ENCODE measurements at places on chromosomes 11 and 22.

- DNase-seq: no peak
Measured at GRCh38 chr11:86726118-86726753, 53.8 kb upstream of the ME3 start.

GRCh38 chr11:32030875-32031503 is 59.9 kb upstream of the RCN1 start:
- DNase-seq: no peak

DNA sequence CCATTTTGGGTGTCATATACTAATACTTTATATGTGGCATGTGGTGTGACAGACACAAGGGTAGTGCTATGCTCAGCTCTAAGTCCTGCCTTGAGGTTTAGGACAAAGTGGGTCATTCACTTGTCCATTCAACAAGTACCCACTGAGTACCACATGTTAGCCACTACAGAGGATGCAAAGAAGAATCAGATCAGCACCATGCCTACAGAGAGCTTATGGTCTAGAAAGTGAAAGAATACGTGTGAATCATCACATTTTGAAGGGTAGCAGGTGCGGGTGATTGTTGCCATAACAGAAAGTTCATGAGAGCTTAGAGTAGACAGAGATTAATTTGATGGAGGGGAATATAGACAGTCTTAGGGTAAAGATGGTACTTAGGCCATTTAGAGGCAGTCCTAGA is 18.3 kb downstream of the CLMP start:
- DNase-seq: no peak

DNA sequence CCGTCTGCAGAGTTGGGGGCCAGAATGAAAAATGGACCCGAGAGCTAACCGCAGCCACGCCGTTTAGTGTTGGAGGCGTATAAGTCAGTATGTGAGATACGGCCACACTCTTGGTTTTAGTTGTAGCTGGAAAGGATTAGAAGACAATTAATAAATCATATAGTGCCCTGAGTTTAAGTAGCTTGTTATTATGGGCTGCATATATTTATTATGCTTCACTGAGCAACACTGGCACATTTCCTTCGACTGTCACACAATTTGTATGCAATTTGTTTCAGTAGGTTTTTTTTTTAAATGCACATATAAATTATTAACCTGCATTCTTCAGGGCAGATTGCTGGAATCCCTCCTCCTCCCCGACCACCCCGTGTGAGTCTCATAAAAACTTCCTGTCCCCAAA is 56.9 kb downstream of the PKNOX2 start:
- no peak for DNase-seq

DNA sequence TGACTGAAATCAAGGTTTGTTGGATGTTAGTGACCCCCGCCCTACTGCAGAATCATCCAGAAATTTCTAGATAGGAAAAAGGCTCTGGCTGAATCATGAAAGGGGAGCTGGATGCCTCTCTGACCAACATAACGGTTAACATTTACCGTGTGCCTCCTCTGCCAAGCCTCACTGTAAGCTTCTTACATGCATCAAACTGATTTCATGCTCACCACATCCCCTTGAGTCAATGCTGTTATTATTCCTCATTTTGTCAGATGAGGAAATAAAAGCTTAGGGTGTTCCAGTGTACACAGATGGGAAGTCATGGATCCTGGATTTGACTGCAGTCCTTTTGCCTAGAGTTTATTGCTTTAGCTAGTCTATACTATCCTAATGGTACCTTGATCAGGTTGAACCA is 5.9 kb upstream of the HMOX1 start:
- DNase-seq: peak; percentile 87

- peak; percentile 21 for DNase-seq
Measured at GRCh38 chr11:95066716-95067038, at the start of gene SRSF8. SRSF8 (plus strand) TSS chr11:95066919; CDS start chr11:95067227, 308 bp downstream.

- DNase-seq: no peak
Measured at GRCh38 chr22:17569971-17570511, 6.7 kb downstream of the SLC25A18 start.

DNA sequence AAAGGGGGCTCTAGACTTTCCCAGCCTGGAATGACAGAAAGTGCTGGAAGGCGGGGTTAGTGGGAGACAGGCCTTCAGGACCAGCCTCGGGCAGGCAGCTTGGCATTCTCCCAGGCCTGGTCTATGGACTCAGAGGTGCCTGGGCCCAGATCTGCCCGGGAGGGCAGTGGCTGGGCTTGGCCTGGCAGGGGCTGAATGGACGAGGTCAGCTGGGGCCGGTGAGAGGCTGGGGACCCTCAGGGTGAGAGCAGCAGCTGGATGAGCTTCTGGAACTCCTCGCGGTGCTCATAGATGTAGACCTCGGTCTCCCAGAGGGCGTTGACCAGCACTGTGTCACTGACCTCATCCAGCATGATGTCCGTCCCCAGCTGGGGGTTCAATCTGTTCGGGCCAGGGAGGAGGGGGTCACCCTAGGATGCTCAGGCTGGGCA is 1.5 kb upstream of the BAIAP2L2 start:
- DNase-seq: no peak

DNA sequence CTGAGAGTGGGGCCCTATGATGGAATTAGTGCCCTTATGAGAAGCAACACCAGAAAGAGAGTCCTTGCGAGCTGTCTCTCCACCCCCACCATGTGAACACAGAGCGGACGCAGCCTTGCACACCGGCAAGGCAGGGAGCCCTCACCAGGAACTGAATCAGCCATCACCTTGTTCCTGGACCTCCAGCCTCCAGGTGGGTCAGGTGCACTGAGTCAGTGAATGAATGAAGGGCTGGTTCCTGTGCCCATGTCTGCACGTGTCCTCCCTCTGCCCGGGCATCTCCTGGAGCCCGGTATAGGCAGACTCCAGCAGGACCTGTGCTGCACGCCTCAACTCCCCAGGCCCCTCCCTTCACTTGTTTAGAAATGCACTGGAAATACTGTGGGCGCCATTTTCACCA is 54.9 kb downstream of the LINC01488 start:
- no peak for DNase-seq

GRCh38 chr22:49514641-49515040 is 313.0 kb downstream of the BRD1 start:
- DNase-seq: no peak

DNA sequence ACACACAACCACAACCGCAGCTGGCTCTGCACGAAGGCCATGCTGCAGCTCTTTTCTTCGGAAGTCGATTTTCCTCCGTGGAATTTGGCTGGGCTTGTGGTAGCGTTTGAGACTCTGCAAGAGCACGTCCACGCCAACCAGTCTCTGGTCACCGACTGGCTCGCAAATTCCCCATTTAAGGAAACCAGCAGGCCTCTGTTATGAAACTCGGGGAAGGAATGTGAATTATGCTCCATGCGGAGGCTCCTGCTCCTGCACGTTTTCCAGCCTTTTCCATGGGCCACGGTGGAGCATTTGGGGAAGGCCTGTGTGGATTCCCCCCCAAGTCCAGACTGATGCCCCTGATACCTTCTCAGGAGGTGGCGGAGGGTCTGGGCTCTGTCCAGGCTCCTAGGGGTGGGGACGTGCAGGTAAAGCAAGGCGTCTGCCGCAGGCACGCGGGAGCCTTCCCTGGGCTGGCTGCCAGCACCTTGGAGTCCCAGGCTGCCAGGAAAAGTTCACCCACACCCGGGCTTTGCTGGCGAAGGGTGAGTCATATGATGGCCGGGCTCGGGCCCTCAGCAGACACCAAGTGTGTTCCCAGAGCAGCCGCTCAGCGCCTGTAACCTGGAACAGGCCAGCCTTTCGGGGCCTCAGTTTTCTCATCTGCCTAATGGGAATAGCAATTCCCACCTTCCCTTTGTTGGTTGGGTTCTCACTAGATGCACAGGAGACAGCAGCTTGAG is 41.9 kb downstream of the LRP5 start:
- no peak for DNase-seq

DNA sequence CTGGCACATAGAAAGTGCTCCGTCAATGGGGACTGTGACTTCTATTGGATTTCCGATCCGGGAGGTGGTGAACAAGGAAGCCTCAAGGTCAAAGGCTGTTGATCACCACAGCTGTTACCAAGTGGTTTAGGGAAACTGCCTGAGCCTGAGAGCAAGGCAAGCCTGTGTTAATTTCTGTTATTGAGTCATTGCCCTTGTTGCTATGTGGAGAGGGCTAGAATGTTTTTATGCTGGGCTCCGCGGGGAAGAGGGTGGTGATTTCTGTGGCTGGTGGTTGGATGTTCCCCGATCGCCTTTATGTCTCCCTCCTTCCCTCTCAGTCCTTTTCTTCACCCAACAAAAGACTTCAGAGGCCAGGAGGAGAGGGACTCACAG is 108.5 kb upstream of the ALX4 start:
- DNase-seq: no peak

DNA sequence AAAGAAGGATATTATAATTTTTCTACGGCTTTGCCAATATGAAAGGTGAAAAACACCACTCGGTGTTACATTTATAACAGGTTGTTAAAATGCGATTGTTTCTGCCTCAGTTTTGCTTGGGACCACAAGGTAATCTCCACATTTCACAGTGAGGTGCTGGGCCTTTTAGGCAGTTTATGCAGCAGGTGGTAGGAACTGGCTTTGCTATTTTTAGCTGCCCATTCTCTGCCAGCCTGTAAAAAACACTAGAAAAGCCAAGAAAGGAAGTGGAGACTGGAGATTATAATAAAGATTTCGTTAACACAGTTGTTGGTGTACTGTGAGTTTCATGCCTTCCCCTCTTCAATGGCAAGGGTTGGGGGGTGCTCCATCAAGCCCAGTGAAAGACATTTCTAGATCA is 8.0 kb upstream of the MRPL16 start:
- DNase-seq: no peak

GRCh38 chr11:67435727-67436458 is 1.6 kb downstream of the PTPRCAP start:
- DNase-seq: no peak

DNA sequence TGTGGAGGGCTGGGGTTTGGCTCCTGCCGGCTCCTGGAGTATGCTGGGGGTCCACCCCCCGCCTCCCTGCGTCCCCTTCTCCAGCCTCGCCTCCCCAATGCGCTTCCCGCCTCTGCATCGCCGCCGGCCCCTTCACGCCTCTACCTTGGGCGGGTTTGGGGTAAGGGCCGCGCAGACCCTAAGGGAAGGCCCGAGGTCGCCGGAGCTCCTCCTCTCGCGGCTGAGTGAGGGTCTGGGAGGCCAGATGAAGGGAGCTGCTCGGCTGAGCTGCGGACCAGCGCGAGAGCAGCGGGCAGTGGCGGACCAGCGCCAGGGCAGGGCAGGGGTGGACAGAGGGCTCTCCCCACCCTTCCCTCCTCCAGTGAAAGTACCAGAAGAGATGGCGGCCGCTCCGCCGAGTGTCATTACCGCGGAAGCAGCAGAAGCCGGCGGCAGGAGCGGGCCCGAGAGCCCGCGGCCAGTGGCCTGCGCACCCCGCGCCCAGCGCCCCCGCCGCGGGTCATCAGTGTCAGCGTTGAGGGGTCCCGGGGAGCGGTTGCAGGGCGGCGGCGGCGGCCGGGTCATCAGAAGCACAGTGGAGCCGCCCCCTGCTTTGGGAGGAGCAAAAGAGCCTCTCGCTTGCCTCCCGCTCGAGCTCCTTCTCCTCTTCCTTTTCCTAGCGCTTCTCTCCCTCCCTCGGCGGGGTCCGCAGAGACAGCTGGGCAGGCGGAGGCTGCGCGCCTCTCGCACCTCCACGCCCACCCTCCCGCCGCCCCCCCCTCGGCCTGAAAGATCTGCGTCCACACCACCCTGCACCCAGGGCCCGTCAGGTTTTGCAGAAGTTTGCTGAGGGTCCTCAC is 255.6 kb upstream of the CADM1 start:
- DNase-seq: peak; percentile 70

GRCh38 chr22:19700790-19701419 is 13.4 kb upstream of the SEPTIN5 start:
- DNase-seq: no peak

DNA sequence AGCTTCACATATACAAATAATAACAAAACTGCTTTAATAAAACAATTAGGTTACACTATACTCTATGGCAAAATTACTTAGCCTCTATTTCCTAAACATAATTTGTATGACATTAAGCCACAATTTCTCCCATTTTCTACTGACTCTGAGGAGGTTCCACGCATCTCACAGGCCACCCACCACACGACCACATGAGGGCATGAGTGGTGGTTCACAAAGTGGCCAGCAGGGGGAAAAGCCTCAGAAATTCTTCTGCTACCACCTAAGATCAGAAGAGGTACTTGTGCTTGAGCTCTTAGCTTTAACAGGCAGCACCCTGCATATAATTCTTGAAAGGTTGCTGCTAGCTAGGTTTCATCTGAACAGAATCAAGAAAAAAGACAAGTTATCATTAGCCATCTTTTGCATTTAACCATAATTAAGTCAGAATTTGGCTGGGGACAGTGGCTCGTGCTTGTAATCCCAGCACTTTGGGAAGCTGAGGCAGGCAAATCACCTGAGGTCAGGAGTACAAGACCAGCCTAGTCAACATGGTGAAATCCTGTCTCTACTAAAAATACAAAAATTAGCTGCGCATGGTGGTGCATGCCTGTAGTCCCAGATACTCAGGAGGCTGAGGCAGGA is 7.7 kb downstream of the LPXN start:
- DNase-seq: peak; percentile 82

DNA sequence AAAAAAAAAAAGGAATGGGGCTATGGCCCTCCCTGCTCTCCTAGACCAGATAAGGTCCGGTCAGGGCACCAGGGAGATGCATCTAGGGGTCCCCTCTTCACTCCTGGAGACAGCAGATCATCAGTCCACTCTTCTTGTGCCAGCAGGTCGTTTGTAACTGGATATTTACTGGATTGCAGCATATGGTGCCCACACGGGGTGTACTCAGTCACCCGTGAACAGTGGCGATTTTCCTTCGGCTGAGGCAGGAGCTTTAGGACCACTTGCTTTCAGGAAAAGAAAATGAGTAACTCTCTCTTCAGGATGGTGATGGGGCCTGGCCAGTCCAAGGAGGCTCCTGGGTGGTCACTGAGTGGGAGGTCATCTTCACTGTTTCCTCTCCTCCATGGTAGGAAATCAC is 38.3 kb upstream of the RAB1B start:
- no peak for DNase-seq

DNA sequence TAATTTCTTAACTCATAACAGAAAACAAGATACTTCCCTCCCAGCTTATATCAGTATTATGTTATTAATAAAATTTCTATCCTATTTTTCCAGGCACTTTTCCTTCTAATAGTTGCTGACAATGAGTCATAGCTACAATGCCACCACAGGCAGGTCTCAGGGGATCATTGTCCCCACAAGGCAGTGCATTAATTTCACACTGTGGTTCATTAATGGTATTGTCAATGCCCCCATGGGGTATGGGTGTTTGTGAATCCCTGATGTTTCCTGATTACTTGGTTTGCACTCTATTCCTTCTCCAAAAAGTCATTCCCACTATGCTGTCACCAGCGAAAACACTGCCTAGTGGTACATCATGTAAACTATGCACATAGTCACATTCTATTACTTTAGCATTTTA is 345.5 kb upstream of the CTSC start:
- no peak for DNase-seq

GRCh38 chr11:61976420-61976800 is 9.0 kb upstream of the FTH1 start:
- no peak for DNase-seq

GRCh38 chr22:48404801-48405447 is 1422.7 kb downstream of the BRD1 start:
- no peak for DNase-seq
